ENCODE measurements at places on chromosomes 12 and 14.

DNA sequence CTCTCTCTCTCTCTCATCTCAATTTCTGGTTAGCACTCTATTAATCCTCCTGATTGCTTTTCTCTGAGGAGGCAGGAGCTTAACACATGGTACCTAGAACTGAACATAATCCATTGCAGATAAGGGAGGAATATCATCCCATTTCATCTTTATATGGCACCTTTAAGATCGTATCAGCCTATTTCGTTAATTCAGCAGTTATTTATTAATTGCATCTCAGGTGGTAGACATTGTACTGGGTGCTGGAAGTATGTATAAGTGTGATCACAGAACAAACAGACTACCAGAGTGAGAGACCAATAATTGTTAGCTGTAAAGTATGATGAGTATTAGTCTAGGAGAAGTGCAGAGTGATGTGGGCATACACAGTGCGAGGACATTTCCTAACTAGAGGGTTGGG lies 39.0 kb downstream of the AKAP6 start:
- DNase-seq: no peak

DNA sequence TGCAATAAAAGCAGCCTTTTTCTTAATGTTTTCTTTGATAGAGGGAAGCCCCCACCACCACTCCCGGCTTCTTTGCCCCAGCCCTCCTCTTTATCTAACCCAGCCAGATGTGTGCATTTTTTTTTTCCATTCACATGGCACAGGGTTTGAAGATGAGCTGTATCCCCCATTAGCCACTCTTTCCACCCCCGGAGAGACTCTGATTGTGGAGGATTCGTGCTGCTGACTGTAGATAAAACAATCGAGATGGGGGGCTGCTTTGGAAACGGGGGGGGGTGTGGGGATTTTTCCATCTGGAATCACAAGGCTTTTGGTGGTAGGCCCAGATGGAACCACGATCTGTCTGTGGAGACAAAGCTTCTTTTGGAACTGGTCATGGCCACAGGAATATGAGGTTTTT lies 46.2 kb upstream of the VASH1 start:
- DNase-seq: no peak

GRCh38 chr14:99322731-99323599 lies 51.0 kb upstream of the BCL11B start:
- DNase-seq: no peak

DNA sequence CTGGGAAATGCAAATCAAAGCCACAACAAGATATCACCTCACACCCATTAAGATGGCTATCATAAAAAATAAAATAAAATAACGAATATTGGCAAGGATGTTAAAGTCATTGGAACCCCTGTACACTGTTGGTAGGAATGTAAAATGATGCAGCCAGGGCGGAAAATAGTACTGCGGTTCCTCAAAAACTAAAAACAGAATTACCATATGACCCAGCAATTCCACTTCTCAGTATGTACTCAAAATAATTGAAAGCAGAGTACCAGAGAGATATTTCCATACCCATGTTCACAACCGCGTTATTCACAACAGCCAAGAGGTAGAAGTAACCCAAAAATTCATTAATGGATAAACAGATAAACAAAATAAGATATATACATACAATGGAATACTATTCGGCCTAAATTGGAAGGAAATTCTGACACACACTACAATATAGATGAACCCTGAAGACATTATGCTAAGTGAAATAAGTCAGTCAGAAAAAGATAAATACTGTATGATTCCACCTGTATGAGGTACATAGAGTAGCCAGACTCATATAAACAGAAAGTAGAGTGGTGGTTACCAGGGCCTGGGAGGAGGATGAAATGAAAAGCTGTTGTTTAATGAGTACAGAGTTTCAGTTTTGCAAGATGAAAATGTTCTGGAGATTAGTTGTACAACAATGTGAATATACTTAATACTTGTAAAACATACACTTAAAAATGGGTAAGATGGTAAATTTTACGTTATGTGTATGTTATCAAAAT lies 84.6 kb downstream of the TXNDC16 start:
- DNase-seq: peak; percentile 5

DNA sequence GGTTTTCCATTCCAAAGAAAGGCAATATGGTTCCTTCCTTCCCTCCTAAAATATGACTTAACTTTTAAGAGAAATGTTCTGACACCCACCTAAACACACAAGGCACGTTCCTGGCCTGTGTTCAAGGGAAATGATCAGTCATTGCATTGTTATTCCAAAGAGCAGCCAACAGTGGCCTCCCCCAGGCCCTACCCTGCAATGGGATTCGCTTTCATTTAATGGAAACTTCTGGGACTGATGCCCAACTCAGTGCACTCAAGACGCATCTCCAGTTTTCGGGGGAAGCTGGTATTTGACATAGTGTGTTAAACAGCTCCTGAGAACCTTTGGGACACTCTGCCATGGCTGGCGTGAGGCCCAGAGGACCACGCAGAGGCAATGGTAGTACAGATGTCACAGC lies 65.9 kb downstream of the DDX51 start:
- DNase-seq: no peak

GRCh38 chr12:78036874-78037273 lies 206.2 kb downstream of the NAV3 start:
- no peak for DNase-seq

DNA sequence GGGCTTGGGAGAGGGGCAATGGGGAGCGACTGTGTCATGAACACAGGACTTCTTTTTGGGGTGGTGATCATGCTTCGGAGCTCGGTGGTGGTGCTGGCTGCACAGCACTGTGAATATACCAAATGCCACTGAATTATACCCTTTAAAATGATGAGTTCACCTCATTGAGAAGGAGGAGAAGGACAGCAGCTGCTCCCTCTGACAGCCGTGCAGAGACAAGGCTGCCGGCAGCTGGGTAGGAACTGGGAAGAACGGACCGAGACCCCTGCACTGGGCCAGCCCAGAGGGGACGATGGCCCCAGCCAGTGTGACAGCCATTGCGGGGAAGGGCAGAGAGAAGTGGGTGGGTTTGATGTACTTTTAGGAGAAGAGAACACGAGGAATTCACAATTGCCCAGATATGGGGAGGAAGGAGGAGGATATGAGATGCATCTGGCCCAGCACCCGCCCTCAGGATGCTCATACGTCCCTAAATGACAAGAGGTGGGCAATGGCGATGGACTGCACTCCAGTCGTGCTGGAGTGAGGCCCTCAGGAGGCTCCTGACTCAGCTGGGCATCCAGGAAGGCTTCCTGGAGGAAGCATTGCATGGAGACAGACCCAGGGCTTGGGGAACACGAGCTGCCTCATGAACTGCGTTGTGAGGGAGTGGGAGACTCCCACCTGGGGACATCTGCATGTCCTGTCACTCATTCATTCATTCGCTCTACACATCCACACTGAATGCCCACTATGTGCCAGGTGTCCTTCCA lies 64.3 kb upstream of the C14orf180 start:
- DNase-seq: no peak

DNA sequence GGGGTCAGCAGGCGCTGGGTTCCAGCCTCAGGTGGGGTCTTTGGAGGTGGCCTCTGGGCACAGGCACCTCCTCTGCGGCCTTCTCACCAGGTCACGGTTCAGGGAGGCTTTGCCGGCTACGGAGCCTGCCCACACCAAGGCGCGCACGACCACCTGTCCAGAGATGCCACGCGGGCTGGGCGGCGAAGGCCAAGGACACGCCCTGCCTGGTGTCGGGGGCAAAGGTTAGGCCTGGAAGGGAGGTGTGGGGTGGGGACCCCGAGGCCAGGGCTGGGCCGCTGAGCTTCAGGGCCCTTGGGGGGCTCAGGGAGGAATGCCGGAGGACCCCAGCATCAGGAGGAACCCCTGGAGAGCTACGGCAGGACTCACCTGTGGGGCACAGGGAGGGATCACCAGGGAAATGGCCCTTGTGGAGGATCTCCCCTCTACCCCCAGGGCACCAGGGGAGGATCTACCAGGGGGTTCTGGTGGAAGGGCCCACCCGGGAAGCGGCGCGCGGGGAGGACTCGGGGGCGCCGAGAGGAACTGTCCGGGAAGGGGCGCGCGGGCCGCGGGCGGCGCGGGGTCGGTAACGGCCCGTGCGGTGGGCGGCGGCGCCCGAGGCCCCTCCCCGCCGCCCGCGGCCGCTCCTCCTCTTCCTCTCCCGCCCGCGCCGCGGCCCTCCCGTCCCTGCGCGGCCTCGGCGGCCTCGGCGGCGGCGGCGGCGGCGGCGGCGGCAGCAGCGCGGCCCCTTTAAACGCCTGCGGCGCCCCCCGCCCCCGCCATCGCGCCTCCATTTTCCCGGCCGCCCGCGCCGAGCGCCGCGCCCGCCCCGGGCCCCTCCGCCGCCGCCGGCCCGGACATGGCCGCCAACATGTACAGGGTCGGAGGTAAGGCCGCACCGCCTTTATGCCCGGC lies at the start of gene MTA1:
TSS of gene MTA1 (plus strand) at position 633 of the 897 bp plus-strand sequence. CDS start at position 842, 209 bp downstream.
- DNase-seq: peak; percentile 37

DNA sequence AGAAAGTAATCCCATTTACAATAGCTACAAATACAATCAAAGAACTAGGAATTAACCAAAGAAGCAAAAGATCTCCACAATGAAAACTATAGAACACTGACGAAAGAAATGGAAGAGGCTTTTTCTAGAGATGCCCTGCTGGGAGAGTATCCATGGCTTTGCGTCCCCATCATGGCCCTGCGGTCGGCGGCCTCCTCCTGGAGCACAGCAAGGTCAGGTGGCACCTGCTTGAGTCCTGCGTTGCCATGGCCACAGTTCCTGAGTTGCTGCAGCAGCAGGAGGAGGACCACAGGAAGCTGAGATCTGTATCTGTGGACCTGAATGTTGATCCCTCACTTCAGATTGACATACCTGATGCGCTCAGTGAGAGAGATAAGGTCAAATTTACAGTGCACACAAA lies 143.5 kb downstream of the SLC5A8 start:
- DNase-seq: no peak
